ENCODE measurements at places on chromosomes 12 and 14.

GRCh38 chr12:47863985-47864384, 40.8 kb downstream of the VDR start:
- no peak for DNase-seq

- DNase-seq: no peak
Measured at GRCh38 chr12:56955631-56956256, 1.7 kb downstream of the RDH16 start.

- DNase-seq: no peak
Measured at GRCh38 chr14:96965885-96966595, 168.9 kb downstream of the VRK1 start.

- DNase-seq: peak; percentile 46
Measured at GRCh38 chr12:130070126-130070611, 92.1 kb upstream of the FZD10 start.

DNA sequence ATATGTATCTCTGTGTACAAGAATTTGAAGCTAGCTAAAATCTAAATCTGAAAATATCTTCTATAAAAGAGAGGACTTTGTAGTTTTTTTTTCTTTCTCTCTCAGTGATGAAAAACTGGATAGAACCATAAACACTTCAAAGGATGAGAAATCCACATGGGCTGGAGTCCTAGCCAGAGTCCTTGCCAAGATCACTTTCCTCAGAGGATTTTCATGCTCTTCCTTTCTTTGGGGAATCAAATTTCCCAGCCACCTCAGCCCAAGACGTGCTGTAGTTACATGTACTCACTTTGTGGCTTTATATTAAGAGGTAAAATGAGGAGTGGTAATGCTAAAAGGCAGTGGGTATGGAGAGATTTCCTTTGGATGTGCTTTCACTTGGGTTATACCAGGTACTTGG, 110.3 kb downstream of the SLC38A1 start:
- no peak for DNase-seq

GRCh38 chr12:132168311-132169031, 24.2 kb downstream of the NOC4L start:
- DNase-seq: no peak

GRCh38 chr14:61110316-61111082, 129.5 kb downstream of the SLC38A6 start:
- no peak for DNase-seq

GRCh38 chr12:124961055-124961454, 27.9 kb downstream of the DHX37 start:
- no peak for DNase-seq

- no peak for DNase-seq
Measured at GRCh38 chr12:27462151-27462694, 15.7 kb downstream of the SMCO2 start.

GRCh38 chr12:73951956-73952703, 585.5 kb upstream of the ATXN7L3B start:
- no peak for DNase-seq

GRCh38 chr14:74912801-74913200, 10.3 kb downstream of the RPS6KL1 start:
- no peak for DNase-seq

DNA sequence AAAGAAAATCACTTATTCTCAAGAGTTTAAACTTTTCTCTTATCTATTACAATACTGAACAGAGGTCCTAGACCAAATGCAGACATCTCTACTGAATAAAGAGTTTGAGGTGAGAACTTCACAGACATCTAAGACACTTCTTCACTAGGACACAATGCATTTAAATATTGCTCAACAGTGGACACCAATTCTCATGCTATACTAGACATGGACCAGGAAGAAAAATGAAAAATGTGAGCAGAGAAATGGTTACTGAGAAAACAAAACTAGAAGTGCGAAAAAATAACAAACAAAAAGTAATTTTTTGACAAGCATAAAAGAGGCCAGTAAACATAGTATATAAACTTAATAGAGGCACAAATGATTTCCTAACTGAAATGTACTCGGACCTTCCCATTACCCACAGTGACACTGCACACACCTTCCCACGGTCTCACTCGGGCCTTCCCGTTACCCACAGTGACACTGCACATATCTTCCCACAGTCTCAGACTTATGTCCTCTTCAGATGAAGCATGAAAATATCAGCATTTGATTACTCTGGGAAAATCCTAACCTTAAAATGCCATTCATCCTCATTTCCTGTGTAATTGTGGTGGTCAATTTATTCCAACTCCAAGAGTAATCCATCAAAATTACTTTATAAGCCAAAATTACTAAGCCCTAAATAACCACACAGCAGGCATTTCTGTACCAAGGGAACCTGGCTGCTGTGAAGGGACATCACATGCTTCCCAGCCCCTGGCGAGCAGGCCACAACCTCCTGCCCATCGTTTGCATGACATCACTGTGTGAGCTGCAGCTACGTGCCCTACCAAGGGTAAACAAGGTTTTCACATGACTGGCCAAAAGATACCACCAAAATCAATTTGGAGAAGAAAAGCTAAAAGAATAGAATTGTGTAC, 6.4 kb downstream of the SLC15A4 start:
- peak; percentile 71 for DNase-seq

DNA sequence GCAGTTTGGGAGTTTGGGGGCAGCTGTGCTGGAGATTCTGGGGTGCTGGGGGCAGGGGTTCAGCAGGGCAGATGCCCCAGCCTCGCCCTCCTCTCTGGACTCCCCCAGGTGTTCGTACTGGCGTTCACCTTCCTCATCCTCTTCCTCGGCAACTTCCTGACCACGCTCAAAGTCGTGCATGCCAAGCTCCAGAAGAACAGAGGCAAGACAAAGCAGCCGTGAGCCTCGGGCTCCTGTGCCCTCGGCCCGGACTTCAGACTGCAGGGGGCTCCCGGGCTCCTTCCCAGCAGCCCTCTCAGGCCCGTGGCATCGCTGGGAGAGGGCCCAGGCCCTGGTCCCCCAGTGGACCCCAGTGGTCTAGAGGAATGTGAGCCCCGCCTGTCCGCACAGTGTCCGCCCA, 18.0 kb downstream of the RHOF start:
- no peak for DNase-seq

DNA sequence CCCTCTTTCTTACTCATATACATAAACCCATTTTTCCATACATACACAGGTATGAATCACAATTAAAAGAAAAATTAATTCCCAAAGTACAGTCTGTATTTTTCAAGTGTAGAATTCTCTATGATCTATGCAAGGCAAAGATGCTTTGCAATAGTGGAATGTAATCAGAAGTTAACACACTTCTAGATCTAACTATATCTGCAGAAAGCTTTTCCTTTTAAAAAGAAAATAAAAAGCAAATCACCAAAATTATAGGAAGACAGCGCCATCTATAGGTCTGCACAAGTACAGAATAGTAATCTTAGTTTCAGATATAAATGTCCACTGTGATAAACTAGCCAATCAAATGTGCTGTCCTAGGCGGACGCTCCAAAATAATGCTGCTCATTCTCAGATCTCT, 22.0 kb downstream of the SLC25A21 start:
- DNase-seq: no peak
